Left colon (tissue), 2 donors: ENCODE measurements at places on chromosomes 5 and 9. TPM values are rescaled to one million over a fixed set of nuclear protein-coding genes. Genes with fewer than 3 reads are reported as not detected.

The PTAR1 gene
- total RNA-seq = 52.7 TPM

The NSG2 gene
- total RNA-seq = 0.95 TPM

The CEP72 gene
- 8.2 TPM for total RNA-seq

The POC5 gene
- total RNA-seq = 4.4 TPM

The PCDHB9 gene
- total RNA-seq = 0.61 TPM

The ACSL6 gene
- total RNA-seq = 0.58 TPM

The C8G gene
- 3.9 TPM for total RNA-seq

The PCSK5 gene
- 79.8 TPM for total RNA-seq

DNA sequence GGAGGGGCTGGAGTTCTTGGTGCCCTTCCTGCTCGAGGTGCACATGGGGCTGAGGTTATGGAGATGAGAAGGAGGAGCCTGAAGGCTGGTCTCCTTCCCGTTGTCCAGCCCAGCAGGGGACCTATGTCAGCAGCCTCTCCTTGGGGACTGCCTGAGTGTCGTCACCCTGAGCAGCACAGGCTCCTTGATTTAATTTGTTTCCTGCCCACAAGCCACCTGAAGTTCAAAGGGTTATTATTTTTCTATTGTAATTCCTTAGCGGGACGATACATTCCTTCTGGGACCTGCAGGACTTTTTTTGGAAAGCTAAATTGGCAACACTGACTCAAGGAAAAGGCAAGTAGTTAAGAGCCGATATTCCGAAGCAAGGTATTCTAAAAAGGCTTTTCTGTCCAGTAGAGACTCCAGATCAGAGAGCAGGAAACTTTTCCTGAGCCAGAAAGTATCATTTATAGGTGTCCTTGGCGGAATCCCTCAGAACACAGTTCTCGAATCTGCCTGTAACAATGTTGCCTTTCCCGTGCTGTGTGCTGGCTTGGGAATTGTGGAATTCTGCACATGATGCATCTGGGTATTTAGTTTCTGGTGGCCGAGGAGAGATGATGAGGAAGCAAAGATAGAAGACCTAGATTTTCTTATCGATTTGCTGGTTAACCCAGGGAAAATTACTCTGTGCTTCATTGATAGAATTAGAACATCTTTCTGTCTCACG lies 55.4 kb downstream of the ARHGAP26 start:
- DNase-seq = peak; percentile 75

GRCh38 chr5:53971551-53971950 lies 338.8 kb downstream of the ARL15 start:
- DNase-seq = no peak

DNA sequence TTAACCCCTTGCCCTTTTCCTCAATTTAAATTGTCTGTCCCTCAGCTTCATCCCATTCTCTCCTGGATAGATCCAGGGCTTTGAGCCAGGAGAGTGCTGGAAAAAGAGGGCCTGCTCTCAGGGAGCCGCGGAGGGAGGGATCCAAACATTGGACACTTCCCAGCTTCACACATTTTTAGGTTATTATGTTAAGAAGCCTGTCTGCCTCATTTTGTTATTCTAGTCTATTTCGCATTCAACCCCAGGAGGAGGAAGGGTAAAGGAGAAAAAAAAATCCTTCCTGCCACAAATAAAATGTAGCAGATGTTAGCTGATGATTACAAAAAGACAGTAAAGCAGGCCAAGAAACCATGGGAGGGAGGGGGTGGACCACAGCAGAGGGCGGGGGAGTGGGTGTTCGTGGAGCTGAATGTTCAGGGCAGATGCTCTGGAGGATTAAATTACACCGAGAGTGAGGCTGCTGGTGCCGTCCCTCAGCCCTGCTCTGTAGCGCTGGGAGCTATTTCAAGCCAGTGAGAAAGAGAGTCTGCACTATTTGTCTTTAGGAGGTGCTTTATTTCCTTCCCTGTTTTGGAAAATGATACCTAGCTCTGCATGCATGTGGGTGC lies 60.6 kb upstream of the ZFR start:
- peak; percentile 18 for DNase-seq

GRCh38 chr9:121944711-121945191 lies 148.4 kb downstream of the TTLL11 start:
- DNase-seq = no peak

DNA sequence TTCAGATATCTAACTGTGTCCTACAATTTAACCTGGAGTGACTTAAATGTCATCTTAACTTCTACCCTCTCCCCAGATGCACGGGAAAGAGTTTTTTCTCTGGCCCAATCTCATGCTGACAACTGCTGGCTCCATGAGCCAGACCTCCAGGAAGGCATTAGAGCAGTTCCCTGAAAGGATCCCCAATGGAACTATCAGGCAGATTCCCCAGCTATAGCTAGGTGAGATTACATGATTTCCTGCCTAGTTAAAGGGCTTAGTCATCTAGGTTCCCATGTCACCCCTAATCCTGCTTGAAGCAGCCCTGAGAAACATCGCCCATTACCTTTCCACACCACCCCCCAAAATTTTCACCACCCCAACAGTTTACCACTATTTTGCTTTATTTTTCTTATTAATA lies 373.5 kb upstream of the TRPC7 start:
- DNase-seq = no peak

DNA sequence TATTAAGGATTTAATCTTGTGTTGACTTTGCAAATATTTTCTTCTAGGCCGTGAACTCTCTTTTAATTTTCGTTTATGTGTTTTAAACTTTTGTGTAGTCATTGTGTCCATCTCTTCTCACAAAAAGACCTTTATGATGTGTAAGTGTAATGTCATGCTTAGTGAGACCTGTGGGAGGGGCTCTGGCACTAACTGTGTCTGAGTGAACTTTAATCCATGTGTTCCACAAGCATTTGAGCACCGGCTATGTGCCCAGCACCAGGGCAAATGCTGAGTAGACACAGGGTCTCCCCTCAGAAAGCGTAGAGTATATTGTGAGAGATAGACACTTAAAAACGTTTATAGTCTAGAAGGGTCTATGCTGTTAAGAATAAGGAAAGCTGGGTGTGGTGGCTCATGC lies 272.6 kb upstream of the TUT7 start:
- DNase-seq = no peak

DNA sequence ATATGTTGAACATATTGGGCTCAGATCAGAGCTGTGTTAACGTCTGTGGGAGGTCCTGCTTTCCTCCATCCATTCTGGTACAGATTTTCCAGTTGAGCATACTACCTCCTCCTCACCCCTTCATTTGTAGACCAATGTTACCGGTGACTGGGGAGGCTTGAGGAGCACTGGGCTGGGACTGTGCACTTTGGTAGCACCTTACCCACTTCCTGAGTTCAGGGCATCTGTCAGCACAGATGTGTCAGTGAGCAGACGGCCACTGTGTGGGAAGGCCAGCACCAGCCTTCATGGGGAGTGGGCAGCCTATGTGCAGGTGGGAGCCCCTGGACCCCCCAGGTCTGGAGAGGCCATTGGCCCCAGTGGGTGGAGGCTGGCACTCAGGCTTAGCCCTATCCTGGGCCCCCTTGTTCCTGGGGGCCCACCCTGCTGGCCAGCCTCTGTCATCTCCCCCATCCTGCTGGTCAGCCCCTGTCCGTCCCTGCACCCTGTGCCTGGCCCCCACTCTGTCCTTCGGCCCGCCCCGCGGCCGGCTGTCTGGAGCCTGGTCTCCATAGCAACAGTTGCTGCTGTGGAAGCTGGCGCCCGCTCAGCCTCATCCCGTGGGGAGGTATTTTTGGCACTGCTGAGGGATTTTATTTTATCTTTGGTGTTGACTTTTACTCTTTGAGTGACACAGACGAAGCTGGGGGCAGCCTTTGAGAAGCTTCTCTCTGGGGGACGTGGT lies 21.3 kb downstream of the WNK2 start:
- DNase-seq = peak; percentile 65

GRCh38 chr9:114662081-114662989 lies 4.7 kb upstream of the TEX53 start:
- DNase-seq = no peak

DNA sequence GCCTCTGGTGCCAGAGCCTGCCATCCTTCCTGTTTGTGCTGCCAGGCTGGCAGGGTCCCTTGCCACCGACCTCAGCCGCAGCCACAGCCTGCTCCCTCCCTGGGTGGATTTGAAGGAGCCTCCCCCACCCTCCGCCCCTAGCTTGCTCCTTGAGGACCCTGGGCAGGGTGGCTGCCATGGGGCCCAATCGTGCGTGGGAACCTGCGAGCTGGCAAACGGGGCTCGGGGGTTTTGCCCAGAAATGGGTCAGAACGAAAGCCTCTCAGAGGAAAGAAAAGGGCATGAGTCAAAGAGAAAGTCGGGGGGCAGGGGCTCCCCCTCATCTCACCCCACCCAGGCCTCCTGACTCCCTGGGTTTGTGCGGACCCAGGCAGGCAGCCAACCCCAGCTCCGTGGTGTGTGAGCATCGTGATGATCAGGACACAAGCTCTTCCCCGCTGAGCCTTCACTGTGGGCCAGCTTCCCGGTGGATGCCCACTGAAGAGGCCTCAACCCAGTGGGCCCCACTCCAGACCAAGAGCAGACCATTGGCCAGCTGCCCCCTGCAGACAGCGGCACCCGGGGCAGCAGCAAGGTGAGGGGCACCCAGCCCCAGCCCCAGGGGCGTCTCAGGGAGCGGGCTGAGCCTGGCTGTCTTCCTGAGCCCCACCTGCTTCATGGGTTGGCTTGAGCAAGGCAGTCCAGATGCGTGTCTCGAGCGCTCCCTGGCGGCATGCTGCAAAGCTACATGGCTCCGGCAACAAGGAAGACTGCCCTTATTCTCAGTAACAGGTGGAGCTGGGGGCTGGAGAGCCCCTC lies 3.0 kb upstream of the FUT7 start:
- DNase-seq = peak; percentile 81

GRCh38 chr5:31086839-31087415 lies 106.6 kb upstream of the CDH6 start:
- no peak for DNase-seq

- DNase-seq = no peak
Measured at GRCh38 chr5:161539016-161539415, 7.5 kb downstream of the GABRB2 start.

DNA sequence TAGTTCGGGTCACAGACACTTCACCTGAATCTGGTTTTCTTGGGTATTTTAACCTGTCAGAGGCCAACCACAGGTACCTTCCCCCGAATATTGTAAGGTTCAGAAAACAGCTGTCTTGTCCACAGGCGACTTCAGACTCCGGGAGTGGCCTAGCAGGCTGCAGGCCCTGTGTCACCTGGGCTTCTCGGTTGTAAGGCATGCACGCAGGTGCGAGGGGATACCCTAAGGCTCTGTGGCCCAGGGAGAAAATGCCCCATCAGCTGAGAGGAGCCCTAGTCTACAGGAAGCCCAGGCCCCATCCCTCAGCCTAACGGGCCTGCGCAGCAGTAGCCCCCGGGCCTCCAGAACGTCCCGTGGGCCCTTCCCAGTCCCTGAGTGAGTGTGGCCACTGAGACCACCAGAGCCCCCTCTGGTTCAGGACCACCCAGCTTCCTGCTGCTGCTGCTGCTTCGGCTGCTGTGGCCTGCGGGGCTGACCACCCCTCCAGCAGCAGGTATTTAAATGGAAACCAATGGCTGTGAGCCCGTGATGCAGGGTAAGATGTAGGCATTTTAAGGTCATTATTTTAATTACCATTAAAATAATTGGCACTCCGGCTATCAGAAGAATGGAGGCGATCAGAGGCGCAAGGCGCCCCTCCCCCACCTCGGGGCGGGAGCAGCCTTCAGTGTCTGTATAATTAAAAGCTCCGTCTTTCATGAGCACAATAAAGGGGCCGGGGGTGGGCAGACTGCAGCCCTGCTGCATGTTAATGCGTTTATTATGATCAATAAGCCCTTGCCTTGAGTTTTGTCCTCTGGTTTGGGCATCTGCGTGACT lies 65.4 kb downstream of the PSMB7 start:
- DNase-seq = no peak

GRCh38 chr5:116865651-116866050 lies 291.0 kb upstream of the SEMA6A start:
- no peak for DNase-seq

DNA sequence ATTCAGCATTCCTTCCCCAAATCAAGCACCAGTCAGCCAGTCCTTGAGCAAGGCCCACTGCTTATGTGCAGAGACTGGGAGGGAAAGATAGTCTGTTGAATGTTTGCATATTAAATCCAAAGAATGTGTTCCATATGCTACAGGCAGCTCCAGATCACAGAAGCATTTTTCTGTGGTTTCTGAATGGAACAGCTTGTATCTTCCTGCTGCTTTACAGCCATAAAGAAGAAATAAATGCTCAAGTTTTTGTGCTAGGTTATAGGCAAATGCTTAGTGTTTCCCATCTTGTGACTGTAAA lies 310.3 kb downstream of the TRIM36 start:
- no peak for DNase-seq

DNA sequence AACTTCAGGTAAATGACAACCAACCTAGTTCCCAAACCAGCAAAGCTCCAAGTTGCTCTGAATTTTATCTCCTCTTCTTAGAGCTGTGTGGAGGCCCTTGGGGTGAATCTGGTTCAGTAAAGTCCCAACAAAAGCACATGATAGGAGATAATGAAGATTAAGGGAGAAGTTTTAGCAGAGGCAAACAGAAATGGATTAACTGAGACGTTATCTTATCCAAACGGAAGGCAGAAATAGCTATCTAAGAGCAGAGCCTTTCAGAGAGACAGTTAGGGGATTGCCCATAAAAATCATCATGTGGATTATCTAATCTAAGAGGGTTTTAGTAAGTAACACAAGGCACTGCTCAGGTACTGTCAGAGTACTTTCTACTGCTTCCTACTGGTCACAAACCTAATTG lies 183.9 kb upstream of the ZNF618 start:
- DNase-seq = no peak

GRCh38 chr5:170411100-170411499 lies 21.9 kb upstream of the KCNMB1 start:
- no peak for DNase-seq
